ENCODE measurements at places on chromosomes 7 and 10. TPM values are rescaled to one million over a fixed set of nuclear protein-coding genes. Genes with fewer than 3 reads are reported as not detected.

The UCN3 gene
- not detected for total RNA-seq

GRCh38 chr7:47636433-47637175 lies 54.7 kb upstream of the TNS3 start:
- DNase-seq: no peak

DNA sequence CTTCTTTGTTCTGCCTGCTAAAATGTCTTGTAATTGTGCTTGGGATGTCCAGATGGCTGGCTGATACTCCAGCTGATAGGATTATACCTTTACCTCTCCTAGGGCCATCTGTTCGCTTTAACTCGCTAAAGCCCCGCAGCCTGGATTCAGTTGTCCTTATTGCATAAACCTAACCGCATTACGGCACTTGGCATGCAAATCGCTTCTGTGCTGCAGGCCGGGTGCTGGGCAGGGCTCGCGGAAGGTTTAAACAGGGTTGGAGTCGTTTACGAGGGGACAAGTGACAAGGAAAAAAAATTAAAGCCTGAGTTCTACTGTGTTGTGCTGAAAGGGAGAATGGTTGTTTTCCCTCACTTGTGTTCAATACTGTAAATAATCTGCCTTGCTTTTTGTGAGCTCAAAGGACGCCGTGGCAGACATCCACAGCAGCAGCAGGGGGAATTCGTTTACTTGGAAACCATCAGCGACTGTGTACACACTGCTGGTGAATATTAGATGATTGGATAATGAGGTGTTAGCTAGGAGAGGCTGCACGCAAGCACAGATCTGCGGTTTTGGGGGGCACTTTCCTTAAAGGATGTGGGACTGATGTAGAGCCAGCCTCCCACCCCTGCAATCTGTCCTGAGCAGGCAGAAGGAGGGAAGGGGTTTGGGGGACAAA lies 93.0 kb downstream of the EBF3 start:
- DNase-seq: no peak

The CCL24 gene
- not detected for total RNA-seq

DNA sequence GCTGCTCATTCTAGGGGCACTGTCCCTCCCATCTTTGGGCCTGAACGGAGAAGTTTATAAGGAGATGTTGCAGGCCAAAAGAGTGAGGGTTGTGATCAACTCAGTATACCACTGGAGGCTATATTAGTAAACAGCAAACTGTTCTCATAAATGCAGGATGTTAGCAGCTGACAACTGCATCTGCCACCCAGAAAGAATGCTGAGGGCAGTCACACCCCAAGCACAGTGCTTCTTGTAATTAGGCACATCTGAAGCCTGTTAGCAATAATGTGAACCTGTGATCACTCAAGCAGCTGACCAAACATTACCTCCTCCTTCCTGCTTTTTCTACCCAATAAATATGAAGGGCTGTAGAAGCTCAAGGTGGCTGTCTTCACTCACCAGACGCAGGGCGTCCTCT lies 38.4 kb upstream of the ZNF138 start:
- no peak for DNase-seq

DNA sequence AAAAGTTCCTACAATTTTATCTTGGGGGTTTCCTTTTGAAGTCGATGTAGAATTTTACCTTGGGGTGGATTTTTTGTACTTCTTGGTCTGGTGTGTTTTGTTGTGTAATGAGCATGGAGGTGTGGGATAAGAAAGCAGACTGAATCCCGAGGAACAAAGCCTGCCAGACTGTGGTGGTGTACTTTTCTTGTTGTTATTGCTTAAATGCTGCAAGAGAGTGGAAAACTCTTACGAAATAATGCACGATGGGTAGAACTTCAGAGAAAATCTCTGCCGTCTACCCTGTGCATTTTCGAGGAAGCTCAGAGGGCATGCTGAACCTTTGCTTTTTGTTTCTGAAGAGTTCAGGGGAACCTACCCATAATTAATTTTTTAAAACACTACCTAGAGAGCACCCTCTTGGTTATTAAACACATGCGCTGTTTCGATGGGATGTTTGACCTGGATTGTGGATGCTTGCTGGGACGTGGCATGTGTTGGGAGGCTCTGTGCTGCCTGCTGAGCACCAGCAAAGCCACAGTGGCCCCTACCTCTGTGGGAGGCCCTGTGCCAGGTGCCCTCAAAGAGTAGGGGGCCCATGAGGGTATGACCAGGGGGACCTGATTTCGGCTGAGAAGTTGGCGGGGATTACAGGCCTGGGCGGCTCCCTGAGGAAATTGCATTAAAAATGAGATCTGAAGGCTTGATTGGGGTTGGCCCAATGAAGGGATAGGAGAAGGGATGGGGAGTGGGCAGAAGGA lies 94.1 kb downstream of the TCF7L2 start:
- DNase-seq: no peak

The ZNF398 gene
- total RNA-seq: 29.1 TPM

- DNase-seq: no peak
These were observed 2.3 kb upstream of the HOXA13 start for GRCh38 chr7:27202018-27202861.

The TMEM270 gene
- not detected for total RNA-seq

The TUBB8 gene
- total RNA-seq: not detected

The ASB10 gene
- not detected for total RNA-seq

The SRRM3 gene
- total RNA-seq: 0.22 TPM

The RET gene
- total RNA-seq: 0.21 TPM

- DNase-seq: no peak
These were observed 55.4 kb upstream of the MET start for GRCh38 chr7:116616555-116617059.

GRCh38 chr7:75953931-75954330 lies 39.0 kb downstream of the POR start:
- no peak for DNase-seq

DNA sequence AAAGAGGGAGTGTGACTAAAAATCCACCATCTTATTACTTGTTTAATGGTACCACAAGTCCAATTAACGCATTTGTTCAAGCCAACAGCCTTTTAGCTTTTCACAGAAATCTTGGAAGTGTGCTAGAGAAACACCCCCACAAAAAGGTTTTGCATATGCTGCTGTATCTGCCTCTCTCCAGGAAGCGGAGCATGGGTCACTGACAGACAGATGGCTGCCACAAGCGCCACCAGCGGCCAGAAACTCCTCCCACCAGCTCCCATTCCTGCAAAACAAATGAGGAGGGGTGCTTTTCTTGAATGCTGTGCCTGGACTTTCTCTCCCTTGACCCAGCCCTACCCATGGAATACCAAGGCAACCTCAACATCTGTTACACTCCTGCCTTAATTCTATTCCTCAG lies 176.3 kb upstream of the LRGUK start:
- no peak for DNase-seq

GRCh38 chr10:14859775-14860174 lies 18.9 kb upstream of the SUV39H2 start:
- no peak for DNase-seq

DNA sequence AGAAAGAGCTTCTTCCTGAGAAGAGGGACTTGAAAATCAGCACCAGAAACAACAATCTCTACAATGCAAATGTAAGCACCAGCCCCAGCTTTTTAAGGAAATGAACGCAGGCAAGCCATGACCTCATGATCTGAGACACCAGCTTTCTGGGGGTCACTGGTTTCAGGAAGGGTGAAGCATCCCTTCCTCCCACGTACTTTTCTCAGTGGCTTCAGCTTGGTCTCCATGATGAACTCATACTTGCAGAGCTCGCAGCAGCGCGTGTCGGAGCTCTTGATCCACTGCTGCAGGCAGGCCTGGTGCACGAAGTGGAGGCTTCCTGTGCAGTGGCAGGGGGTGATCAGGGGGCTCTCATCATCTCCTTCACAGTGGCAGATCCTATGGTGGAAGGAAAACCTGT lies 87.0 kb downstream of the ALOX5 start:
- DNase-seq: no peak

DNA sequence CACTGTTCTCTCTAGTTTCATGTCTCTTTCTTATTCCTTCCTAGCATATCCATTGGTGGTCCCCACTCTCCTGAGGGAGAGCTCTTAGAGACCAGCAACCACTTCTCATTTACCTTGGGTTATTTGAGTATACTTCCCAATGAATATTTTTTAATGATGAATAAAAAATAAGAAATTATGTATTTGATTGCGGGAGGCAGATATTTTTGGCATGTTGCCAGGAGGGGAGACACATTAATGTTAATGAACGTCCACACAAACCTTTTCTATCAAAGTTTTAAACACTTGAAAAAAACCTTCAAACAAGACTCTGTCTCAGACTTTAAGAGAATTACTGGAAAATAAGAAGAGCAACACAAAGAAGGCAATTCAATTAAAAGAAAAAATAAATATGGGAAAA lies 260.6 kb upstream of the MAGI2 start:
- DNase-seq: no peak

GRCh38 chr7:43658718-43659548 lies 70.4 kb downstream of the COA1 start:
- DNase-seq: no peak

- peak; percentile 86 for DNase-seq
These were observed 22.6 kb upstream of the AKR1C3 start for GRCh38 chr10:5071411-5072198.

GRCh38 chr10:30630571-30630970 lies 1.0 kb upstream of the LYZL2 start:
- DNase-seq: peak; percentile 15

- DNase-seq: no peak
These were observed 11.0 kb downstream of the RASGEF1A start for GRCh38 chr10:43255634-43256431.

The ERVW-1 gene
- total RNA-seq: not detected

- no peak for DNase-seq
These were observed 94.6 kb downstream of the PPP1R9A start for GRCh38 chr7:95001815-95002561.

The POLR2J2 gene
- 0.22 TPM for total RNA-seq

The PPP1R9A gene
- total RNA-seq: 28.9 TPM
